ENCODE measurements at places on chromosomes 5 and 9.
A peak's percentile ranks its signal among the peaks of the same experiment; 100 is the strongest.

GRCh38 chr9:94817291-94818177, 91.0 kb downstream of the AOPEP start:
- no peak for DNase-seq

GRCh38 chr5:15571081-15571480, 71.1 kb downstream of the FBXL7 start:
- no peak for DNase-seq

DNA sequence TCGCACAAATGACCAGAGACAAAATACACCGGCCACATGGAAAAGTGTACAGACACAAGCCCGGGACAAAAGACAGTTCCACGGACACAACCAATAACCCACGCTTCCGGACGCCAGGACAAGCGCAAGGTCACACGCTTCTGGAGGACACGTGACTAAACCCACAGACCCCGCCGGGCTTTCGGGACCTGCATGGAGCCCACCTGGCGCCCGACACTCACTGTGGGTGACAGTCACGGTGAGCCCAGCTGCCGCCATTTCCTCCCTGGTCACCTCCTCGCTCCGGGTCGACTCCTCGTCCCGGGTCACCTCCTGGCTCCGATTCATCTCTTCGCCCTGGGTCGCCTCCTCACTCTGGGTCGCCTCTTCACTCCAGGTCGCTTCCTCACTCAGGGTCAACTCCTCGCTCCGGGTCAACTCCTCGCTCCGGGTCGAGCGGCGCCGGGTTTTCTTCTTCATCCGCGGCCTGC, 470 bp downstream of the BAG1 start:
- peak; percentile 31 for DNase-seq

DNA sequence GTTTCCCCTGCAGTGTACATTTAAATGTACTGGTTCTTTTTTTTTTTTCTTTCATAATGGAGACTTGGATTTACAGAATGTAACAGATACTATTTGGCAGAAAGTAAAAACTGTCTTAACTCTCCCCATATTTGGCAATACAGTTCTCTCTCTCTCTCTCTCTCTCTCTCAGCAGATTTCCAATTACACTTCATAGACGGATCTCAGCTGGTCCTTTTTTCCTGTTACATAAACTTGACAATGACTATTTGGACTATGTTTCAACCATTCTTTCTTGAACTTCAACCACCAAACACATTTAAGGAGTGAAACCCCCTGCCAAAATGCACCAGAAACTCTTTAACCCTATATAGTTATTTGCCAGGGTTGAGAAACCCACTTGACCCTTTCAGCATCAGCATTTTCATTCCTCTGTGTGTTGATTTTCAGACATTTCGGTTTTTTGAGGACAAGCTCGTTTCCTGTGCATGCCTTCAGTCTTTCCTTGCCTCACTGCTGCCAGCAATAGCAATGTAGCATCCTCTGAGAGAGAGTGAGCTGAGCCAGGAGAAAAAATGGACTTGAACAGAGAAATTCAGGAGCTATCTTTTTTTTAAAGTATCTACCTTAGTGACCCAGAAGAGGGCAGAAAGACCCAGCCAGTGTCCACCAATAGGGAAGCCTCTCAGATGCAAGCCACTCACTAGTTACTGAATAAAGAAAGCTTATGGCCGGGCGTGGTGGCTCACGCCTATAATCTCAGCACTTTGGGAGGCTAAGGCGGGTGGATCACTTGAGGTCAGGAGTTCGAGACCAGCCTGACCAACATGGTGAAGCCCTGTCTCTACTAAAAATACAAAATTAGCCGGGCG, 26.0 kb upstream of the GNA14 start:
- DNase-seq = no peak

GRCh38 chr5:175098301-175098700, 345.7 kb downstream of the DRD1 start:
- no peak for DNase-seq

DNA sequence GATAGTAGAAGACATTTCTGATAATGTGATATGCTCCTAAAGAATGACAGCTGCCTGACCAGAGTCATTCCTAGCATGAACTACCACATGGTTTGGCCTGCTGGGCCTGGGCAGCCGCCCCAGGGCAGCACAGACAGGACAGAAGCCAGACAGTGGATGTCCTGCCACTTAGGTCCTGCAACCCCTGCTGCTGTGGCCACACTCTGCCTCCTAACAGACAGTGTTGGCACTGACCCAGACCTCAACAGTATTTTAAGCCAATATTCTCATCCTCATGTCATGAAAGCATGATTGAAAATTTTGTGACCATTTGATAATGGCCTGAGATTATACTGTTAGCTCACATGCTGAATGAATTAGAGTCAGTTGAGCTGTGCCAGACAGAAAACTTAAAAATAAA, 15.8 kb downstream of the CENPP start:
- DNase-seq = no peak

DNA sequence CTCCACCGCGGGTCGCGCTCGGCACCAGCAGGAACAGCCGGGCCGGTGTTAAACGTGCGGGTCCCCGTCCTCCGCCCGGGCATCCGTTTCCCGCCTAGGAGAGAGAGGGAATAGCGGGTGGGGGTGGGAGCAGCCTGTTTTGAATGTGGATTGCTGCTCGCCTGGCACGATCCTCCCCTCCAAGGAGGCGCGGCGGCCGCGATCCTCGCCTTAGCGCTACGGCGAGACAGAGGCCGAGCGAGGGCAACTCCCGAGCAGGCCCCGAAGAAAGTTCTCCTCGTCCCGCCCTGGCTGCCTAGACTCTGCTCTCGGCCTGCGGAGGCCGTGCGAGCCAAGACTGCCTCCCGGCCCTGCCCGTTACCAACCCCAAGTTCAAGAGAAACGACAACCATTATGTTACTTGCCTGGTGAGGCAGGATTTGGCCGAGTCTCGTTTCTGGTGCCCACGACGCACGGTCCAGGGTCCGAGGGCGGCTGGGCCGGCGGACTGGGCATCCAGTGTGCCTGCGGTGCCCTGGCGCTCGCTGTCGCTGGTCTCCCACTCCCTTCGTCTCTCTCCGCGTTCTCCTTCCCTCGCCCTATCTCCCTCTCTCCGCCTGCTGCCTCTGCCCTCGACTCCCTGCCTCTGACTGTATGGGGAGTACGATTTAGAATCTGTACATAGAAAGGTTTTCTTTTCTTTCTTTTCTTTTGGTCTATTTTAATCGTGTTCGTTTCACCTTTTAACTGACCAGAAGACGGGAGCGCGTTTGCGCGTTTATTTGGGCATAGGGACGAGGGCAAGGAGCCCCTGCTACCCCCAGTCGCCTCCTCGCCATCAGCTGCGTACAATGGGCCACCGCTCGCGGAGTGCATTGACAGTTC, 724 bp downstream of the NR2F1-AS1 start:
- DNase-seq = no peak

DNA sequence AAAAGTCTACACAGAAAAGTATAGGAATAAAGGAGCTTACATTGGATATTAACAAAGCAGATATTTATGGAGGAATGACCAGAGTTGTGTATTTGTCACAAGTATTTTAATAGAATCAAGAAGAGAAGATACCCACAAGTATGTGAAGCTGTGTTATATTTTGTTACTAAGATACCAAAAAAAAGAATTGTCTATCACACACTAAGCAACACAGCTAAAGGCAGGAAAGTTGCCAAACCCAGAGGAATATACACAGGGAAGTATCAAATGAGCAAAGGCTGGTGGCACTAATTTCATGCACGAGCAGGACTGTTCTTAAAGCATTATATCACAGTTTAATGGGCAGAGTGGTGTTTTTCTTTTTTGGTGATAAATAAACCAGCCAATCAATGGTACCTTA, 30.9 kb upstream of the RAI14 start:
- DNase-seq = no peak

GRCh38 chr9:73007966-73008672, 55.3 kb upstream of the ALDH1A1 start:
- DNase-seq = no peak

- DNase-seq = no peak
Observed at GRCh38 chr9:33429256-33429985, 18.0 kb downstream of the AQP3 start.

- no peak for DNase-seq
Observed at GRCh38 chr5:4373051-4373820, 766.9 kb upstream of the ADAMTS16 start.

DNA sequence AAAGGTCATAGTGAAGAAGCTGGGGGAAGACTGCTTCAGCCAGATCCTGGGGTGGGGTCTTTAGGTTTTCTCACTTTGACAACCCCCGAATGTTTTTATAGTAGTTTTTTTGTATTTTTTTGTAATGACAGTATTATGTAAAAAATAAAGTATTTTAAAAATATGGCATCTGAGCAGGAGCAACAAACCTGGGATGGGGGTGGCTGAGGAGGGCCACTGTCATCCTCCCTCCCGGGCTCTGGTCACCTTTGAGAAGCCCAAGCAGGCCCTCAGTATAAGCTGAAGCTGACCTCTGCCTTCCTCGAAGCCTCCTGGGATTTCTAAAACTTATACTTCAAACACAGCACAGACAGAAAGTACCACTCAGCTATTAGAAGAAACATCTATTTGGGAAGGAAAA, 8.7 kb downstream of the DNAJB5 start:
- no peak for DNase-seq

- no peak for DNase-seq
Observed at GRCh38 chr5:110757118-110757729, 18.4 kb downstream of the SLC25A46 start.

- DNase-seq = no peak
Observed at GRCh38 chr9:136140046-136140445, 21.4 kb upstream of the TMEM250 start.

DNA sequence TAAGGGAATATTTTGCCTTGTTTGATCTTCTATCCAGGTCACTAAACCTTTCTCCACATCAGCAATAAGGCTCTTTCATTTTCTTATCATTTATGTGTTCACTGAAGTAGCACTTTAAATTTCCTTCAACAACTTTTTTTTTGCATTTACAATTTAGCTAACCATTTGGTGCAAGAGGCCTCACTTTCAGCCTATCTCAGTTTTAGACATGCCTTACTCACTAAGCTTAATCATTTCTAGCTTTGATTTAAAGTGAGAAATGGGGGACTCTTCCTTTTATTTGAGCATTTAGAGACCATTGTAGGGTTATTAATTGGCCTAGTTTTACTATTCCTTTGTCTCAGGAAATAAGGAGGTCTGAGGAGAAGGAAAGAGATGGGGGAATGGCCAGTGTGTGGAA, 250.5 kb downstream of the AUH start:
- no peak for DNase-seq

- DNase-seq = no peak
Observed at GRCh38 chr5:78009937-78010527, 233.9 kb upstream of the TBCA start.

DNA sequence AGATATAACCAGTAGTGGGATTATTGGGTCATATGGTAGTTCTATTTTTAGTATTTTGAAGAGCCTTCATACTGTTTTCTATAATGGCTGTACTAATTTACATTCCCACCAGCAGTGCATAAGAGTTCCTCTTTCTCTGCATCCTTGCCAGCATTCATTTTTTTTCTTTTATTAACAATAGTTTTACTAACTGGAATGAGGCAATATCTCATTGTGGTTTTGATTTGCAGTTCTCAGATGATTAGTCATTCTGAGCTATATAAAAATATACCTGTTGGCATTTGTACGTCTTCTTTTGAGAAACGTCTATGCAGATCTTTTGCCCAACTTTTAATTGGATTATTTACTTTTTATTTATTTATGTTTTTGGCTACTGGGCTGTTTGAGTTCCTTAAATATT, 1579.3 kb upstream of the CDH6 start:
- no peak for DNase-seq
